Activated T-cell treated with anti-CD3 and anti-CD28 coated beads, Interleukin-2, amount 50 U/mL, for 48 hours (primary cell): ENCODE measurements at places on chromosomes 6 and 20.

DNA sequence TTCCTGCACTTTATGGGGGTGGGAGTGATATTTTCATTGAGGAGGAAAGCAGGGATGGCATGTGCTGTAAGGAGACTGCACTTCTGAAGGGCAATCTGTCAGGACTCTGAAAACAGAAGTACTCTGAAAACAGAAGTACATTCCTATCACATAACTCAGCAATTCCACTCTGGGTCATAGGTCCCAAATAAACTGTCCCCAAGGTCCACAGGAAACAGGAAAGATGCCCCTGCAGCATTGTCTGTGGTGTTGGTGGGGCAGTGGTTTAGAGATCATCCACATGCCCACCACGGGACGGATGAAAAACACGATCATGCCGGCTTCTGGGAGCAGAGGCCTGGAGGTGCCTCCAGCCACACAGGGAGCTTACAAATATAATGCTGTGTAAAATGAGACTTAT, 150.3 kb downstream of the OTOR start:
- DNase-seq: no peak

- DNase-seq: no peak
Measured at GRCh38 chr20:55258559-55258958, 746.8 kb downstream of the CBLN4 start.

DNA sequence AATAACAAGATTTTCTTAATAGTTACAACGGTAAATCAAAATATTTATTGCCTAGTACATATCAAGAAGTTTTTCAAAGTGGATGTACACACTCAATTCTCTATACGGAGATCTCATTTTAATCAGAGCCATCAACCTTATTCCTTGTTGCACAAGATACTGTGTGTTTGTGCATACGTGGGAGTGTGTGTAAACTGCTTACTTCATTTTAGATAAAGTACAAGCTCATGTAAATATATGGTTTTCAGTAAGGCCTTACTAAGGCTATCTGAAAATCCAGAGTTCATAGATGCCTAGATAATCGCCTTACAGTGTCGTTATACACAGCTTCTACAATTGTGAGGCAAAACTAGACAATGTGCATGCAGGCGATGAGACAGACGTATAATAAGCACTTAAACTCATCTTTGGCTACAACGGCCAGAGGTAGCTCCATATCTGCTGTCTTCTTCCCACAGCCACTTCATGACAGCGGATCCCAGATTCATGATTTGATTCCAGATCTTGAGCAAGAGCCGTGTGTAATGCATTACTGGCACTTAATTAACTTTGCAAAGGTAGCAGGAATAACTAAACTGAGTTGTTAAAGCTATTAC, 2.5 kb downstream of the PERP start:
- DNase-seq: no peak

- peak; percentile 68 for DNase-seq
Measured at GRCh38 chr6:127971945-127972391, 71.1 kb upstream of the THEMIS start.

GRCh38 chr6:30844118-30844535, 40.2 kb upstream of the DDR1 start:
- no peak for DNase-seq

- no peak for DNase-seq
Measured at GRCh38 chr20:49892260-49892659, 23.1 kb downstream of the SPATA2 start.

GRCh38 chr6:62298745-62299392, 12.8 kb upstream of the KHDRBS2 start:
- DNase-seq: no peak

DNA sequence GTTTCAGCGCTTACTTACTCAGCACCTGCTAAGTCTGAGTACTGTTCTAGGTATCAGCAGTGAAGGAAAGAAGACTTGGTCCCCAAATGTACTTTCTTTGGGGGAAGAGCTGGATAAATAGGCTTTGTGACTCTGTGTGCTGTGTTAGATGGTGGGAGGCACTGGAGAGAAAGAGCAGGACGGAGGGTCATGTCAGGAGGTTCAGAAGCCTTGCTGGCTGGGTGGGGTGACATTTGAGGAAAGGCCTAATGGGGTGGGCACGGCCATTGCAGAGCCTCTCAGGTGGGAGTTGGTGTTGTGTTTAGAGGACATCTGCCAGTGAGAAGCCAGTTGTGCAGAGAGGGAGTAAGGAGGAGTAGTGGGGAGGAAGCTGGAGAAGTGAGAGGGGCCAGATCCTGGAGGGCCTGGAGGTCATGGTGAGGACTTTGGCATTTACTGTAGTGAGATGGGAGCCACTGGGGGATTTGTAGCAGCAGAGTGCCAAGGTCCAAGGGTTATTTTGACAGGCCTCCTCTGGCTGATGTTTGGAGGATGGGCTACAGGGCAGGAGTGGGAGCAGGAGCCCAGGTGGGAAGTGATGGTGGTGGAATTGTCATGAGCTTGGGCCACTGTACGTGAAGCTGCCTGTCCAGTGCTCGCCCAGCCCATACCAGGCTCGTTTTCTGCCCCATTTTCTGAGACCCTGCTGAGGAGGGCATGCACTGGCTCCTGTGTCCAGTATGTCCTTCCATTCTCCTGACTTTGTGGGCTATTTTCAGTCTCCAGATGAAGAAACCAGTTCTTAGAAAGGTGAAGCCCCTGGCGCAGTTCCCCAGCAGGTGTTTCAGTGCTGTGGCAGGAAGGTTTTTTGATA, 886 bp downstream of the SDCBP2 start:
- peak; percentile 16 for DNase-seq

- DNase-seq: no peak
Measured at GRCh38 chr6:134098276-134098675, 45.9 kb upstream of the SLC2A12 start.

DNA sequence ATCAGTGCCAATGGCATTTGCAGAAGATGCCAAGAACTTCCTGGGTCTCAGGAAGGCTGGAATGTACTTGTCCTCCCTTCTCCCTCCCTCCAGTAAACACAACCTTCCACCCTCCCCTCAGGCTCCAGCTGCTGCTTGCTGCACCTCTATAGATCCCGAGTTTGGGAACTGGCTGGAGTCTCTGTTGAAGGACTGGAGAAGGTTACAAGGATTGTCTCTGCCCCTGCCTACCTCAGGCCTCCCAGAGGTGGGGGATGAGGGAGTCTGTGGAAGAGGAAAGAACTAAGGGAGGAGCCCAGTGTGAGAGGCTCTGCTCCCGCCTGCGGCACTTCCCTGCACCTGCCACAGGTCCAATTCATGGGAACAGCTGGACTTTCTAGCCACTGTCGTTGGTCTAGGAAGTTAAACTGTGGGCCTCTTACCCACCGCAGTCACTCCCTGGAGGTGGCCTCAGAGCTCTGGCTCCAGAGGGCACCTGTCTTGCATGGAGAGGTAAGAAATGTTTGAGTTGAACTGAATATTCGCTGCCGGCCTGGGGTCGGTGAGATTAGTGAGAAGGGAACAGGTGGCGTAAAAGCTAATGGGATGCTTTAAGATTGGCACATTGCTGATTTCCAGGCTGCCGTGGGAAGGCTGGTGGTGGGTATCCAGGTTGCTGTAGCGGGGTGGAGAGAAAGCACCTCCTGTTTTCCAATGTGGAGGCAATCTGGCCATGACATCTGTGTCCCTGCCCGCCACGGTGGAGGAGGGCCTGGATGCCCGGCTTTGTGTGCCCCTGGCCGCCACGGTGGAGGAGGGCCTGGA, 54.3 kb downstream of the PPP1R14C start:
- no peak for DNase-seq

DNA sequence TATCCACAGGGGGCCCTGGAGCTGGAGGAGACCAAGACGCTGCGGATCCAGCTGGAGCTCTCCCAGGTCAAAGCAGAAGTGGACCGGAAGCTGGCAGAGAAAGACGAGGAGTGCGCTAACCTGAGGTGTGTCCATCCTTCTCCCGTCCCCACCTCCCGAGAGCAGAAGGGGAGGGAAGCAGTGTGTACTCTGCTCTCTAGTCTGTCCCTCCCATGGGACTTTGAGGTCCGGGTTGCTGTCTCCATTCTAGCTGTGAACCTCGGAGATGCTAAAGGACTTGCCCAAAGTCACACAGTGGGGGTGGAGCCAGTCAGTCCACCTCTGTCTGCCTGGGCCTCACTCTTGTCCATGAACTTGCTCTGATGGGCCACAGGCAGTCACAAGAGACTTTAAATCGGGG, 44.1 kb downstream of the MYH7B start:
- no peak for DNase-seq

DNA sequence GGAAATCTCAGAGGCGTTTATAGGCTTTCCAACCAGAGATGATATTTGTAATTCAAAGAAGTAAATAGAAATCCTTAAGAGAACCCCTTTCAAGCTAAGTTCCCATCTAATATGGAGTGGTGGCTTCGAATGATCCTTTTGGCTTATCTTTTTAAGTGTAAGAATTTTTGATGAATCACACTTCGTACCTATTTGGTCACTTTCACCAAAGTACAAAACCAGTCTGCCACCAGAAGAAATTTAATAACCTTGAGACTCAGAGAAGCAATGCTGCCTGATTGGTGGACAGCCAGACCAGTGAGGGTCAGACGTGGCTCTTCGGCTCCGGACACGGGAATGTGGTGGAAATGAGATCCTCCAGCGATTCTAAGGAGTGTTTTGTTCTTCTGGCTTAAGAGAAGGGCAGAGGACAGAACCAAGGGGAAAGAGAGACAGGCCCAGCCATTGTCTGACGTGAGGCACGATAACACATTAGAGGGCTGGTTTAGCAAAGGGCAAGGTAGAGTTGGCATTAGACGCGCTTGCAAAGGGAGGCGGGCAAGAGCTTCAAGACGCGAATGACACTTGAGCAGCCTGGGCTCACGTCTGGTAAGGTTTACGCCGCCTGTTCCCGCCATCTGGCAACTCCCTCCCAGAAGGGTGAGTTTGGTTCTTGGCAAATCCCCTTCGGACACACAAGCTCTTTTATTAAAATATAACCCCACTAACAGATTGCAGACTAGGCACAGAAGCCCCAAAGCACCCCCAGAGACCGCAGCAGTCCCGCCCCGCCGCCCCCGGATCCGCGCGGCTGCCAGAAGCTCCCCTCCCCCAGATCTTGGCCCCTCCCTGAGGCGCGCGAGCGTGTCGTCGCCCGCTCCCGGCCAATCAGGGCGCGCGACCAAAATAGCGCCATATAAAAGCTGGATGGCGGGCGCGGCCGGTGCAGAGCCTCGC, 50.0 kb upstream of the EZR start:
- peak; percentile 96 for DNase-seq

GRCh38 chr6:50427267-50427666, 286.1 kb upstream of the TFAP2D start:
- no peak for DNase-seq

- DNase-seq: no peak
Measured at GRCh38 chr20:24379484-24379927, 89.9 kb upstream of the SYNDIG1 start.

- DNase-seq: no peak
Measured at GRCh38 chr6:45054610-45055009, 273.5 kb upstream of the RUNX2 start.

- DNase-seq: no peak
Measured at GRCh38 chr6:141158740-141159139, 974.0 kb upstream of the GJE1 start.

DNA sequence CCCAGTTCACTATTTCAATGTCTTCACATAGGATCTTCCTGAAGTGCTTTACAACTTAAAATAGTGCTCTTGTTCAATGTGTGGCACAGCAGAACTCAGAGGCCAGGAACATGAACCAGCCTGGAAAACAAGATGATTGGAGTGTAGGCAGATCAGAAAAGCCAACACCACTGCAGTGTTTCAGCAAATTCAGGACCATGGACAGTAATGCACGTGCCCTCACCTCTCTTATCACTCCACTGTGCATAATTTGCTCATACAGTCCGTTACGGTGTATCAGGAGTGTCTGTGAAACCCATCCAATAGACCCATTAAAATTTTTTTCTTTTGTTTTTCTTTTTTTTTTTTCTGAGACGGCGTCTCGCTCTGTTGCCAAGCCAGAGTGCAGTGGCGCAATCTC, 27.6 kb upstream of the HACE1 start:
- DNase-seq: no peak

- DNase-seq: no peak
Measured at GRCh38 chr6:53493635-53494025, 51.3 kb downstream of the GCLC start.

DNA sequence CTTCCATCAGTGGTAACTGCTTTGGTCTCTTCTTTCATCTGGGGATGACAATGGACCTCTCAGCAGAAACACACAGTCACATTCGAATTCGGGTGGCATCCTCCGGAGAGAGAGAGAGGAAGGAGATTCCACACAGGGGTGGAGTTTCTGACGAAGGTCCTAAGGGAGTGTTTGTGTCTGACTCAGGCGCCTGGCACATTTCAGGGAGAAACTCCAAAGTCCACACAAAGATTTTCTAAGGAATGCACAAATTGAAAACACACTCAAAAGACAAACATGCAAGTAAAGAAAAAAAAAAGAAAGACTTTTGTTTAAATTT, 6.1 kb downstream of the EDN1 start:
- no peak for DNase-seq

- no peak for DNase-seq
Measured at GRCh38 chr6:20411953-20412681, 10.4 kb downstream of the E2F3 start.

GRCh38 chr6:125717120-125717731, 32.2 kb upstream of the HEY2 start:
- DNase-seq: no peak

GRCh38 chr6:5260661-5261544, at the start of the genes FARS2 and LYRM4:
TSS of gene FARS2 (plus strand) at chr6:5261513.
TSS of gene LYRM4 (minus strand) at chr6:5260950. CDS start at chr6:5260733, 217 bp downstream.
- peak; percentile 95 for DNase-seq

- no peak for DNase-seq
Measured at GRCh38 chr6:144194293-144194810, 44.0 kb downstream of the STX11 start.

- DNase-seq: peak; percentile 71
Measured at GRCh38 chr20:2524709-2525506, 11.5 kb upstream of the TMC2 start.
